ENCODE measurements at places on chromosomes 12 and 14. TPM values are rescaled to one million over a fixed set of nuclear protein-coding genes. Genes with fewer than 3 reads are reported as not detected.

Gene AJUBA
- 19.5 TPM for total RNA-seq

Gene ASCL1
- total RNA-seq: not detected

Gene PROX2
- total RNA-seq: 0.52 TPM

Gene PCED1B
- total RNA-seq: 14.2 TPM

Gene PLBD1
- 14.5 TPM for total RNA-seq

Gene SP7
- total RNA-seq: not detected

Gene RAN
- 115 TPM for total RNA-seq

Gene PLEKHG3
- 34.5 TPM for total RNA-seq

Gene CCDC196
- 3.4 TPM for total RNA-seq

Gene RPGRIP1
- total RNA-seq: not detected

Gene HOXC13
- not detected for total RNA-seq

Gene MYF5
- total RNA-seq: not detected

Gene JPH4
- total RNA-seq: 0.99 TPM

Gene LALBA
- total RNA-seq: not detected

Gene PIP4P1
- total RNA-seq: 12.5 TPM

Gene GLS2
- 44.4 TPM for total RNA-seq

Gene WASHC3
- total RNA-seq: 18.5 TPM

Gene ESR2
- not detected for total RNA-seq

Gene CLEC14A
- 9.9 TPM for total RNA-seq

Gene FLVCR2
- 1.3 TPM for total RNA-seq

Gene HELB
- 3.6 TPM for total RNA-seq

Gene ANO2
- total RNA-seq: 2.1 TPM

Gene FAM181A
- total RNA-seq: not detected

Gene SYCP3
- total RNA-seq: 0.26 TPM

Gene ASIC1
- 0.99 TPM for total RNA-seq

Gene IPO4
- 30.4 TPM for total RNA-seq

Gene SLC39A2
- not detected for total RNA-seq

Gene TTC6
- total RNA-seq: not detected

Gene KLHL33
- not detected for total RNA-seq

Gene PRB2
- not detected for total RNA-seq

Gene OAS2
- 2.3 TPM for total RNA-seq

Gene SLC39A5
- 306 TPM for total RNA-seq

Gene BMP4
- 5.9 TPM for total RNA-seq

Gene C1S
- total RNA-seq: 105 TPM

Gene RNASE1
- total RNA-seq: 316 TPM

Gene GLIPR1L2
- total RNA-seq: not detected

Gene EID3
- 2.9 TPM for total RNA-seq

Gene RECQL
- total RNA-seq: 18.9 TPM

Gene FAIM2
- 4.9 TPM for total RNA-seq

Gene JDP2
- 16.8 TPM for total RNA-seq

Gene TMEM260
- total RNA-seq: 15.8 TPM

Gene SPIC
- total RNA-seq: not detected

Gene VASH1
- 3.1 TPM for total RNA-seq

Gene KCNA5
- 2.6 TPM for total RNA-seq

Gene GNB3
- 0.33 TPM for total RNA-seq

Gene CMAS
- 10.9 TPM for total RNA-seq

Gene SIX1
- not detected for total RNA-seq

Gene TAS2R30
- 9.2 TPM for total RNA-seq

Gene TSPAN11
- 0.26 TPM for total RNA-seq

Gene COL2A1
- total RNA-seq: not detected

Gene OR6C2
- total RNA-seq: not detected

Gene SIX4
- 4.0 TPM for total RNA-seq

Gene KRT2
- not detected for total RNA-seq

Gene KIF26A
- total RNA-seq: 17.1 TPM

Gene CD69
- total RNA-seq: 3.1 TPM

Gene TCL1B
- total RNA-seq: not detected
